ENCODE measurements at places on chromosomes 5 and 9. TPM values are rescaled to one million over a fixed set of nuclear protein-coding genes. Genes with fewer than 3 reads are reported as not detected.

- DNase-seq: peak; percentile 70
- no peak overlapping the region for H3K4me3 ChIP-seq
- no peaks in the 10 kb centered on the region for H3K4me1 ChIP-seq
- H3K27me3 ChIP-seq: no peaks in the 10 kb centered on the region
- H3K27ac ChIP-seq: no peak overlapping the region
- no peaks in the 10 kb centered on the region for H3K36me3 ChIP-seq
Measured at GRCh38 chr5:39080597-39081204, 6.5 kb upstream of the RICTOR start.

DNA sequence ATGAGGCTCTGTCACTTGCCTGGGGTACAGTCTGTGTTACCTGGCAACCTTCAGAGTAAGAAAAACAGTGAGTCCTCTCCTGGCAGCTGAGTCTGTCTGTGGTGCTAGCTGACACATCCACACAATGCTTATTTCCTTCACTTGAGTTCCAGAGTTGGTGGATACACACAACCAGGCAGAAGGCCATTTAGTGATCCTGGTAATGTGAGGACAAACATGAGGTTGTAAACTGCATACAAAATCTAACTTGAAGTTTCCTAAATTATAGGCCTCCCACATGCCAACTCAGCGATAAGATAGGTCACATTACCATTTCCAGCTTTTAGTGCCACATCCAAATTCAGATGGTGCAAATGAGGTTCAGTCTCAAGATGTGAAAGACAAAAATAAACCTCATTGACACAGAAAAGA, 125.5 kb downstream of the DCP2 start:
- no peak overlapping the region for H3K4me3 ChIP-seq
- no peak for DNase-seq
- H3K4me1 ChIP-seq: no peaks in the 10 kb centered on the region
- H3K36me3 ChIP-seq: peaks cover 4% of the 10 kb centered on the region

GRCh38 chr9:122219856-122220672, 8.7 kb downstream of the LHX6 start:
- no peak overlapping the region for H3K27ac ChIP-seq
- no peaks in the 10 kb centered on the region for H3K36me3 ChIP-seq
- peaks cover 39% of the 10 kb centered on the region for H3K27me3 ChIP-seq
- H3K4me1 ChIP-seq: no peaks in the 10 kb centered on the region

DNA sequence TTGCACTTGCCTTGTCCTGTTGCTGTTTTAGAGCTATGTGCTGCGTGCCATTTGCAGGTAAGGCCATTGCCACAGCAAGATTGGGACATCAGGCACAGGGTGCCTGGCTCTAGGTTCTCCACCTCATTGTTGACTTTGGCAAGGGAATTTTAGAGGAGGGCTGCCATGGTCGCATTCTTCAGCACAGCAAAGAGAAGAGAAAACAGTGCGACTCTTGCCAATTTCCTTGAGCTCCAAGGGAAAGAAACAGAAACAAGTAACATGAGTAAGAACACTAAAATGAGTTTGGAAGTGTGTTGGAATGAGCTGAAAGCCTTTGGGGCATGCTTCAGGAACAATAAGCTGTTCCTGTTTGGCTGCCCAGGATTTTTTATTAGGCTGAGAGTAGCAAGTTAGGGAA, 188.1 kb upstream of the IL12B start:
- H3K27me3 ChIP-seq: no peaks in the 10 kb centered on the region
- DNase-seq: no peak
- no peak overlapping the region for H3K27ac ChIP-seq
- H3K4me1 ChIP-seq: no peaks in the 10 kb centered on the region
- no peak overlapping the region for H3K4me3 ChIP-seq
- H3K36me3 ChIP-seq: no peaks in the 10 kb centered on the region

DNA sequence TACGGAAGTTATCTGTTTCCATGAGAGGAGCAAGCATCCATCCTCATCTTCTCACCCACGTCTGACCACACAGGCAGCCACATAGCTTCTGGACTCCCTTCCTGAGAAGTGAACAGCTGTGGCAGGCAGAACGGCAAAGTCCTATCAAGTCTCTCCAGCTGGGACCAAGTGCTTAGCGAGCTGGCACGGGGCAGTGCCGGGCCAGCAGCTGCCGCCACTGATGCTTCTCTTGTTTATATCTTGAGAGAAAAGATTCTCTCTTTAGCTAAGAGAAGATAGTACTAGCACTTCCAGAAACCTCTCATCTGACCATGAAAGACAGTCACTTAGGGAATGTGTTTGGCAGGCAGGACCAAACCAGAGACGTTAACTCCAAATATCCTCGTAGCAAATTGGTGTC, 37.2 kb downstream of the PLAC8L1 start:
- peak; percentile 57 for DNase-seq
- no peaks in the 10 kb centered on the region for H3K36me3 ChIP-seq
- no peak overlapping the region for H3K4me3 ChIP-seq
- H3K27ac ChIP-seq: peak overlapping the region; percentile 73
- peaks cover 66% of the 10 kb centered on the region for H3K4me1 ChIP-seq
- no peaks in the 10 kb centered on the region for H3K27me3 ChIP-seq

- H3K36me3 ChIP-seq: no peaks in the 10 kb centered on the region
- no peak for DNase-seq
- H3K27me3 ChIP-seq: no peaks in the 10 kb centered on the region
- H3K27ac ChIP-seq: no peak overlapping the region
Measured at GRCh38 chr5:53908757-53909156, 348.3 kb downstream of the NDUFS4 start.

GRCh38 chr5:156359476-156359875, 32.5 kb downstream of the SGCD start:
- H3K27ac ChIP-seq: no peak overlapping the region
- H3K4me1 ChIP-seq: no peaks in the 10 kb centered on the region

DNA sequence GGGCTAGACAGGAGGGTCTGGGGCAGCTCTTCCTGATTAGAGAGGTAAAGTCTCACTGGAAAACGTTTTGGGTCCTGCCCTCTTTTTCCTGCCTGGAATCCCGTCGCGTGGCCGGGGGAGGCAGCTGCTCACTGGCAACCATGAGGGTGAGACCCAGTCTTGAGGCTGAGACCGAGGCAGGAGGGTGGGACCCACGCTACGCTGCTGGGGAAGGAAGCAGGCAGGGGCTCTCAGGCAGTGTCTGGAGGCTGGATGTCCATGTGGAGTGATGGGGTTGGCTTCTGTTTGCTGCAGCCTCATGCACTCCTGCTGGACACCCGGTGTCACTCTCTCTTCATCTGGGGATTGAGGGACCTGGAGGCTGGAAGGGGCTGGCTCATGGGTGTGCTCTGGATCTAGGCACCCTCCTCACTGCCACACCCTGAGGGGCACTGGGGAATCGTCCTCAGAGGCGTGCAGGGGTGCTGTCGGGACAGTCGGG, 11.3 kb upstream of the SLC2A6 start:
- no peak overlapping the region for H3K27ac ChIP-seq
- H3K27me3 ChIP-seq: no peaks in the 10 kb centered on the region
- H3K36me3 ChIP-seq: no peaks in the 10 kb centered on the region
- no peaks in the 10 kb centered on the region for H3K4me1 ChIP-seq

- no peaks in the 10 kb centered on the region for H3K4me1 ChIP-seq
- no peak for DNase-seq
- no peak overlapping the region for H3K4me3 ChIP-seq
- H3K36me3 ChIP-seq: no peaks in the 10 kb centered on the region
Measured at GRCh38 chr5:77991084-77991483, 214.9 kb upstream of the TBCA start.

- H3K4me1 ChIP-seq: no peaks in the 10 kb centered on the region
- no peak overlapping the region for H3K4me3 ChIP-seq
- H3K36me3 ChIP-seq: peaks cover 73% of the 10 kb centered on the region
- DNase-seq: no peak
Measured at GRCh38 chr5:14471507-14471906, 110.1 kb upstream of the OTULINL start.

GRCh38 chr5:1409381-1410110, 35.7 kb downstream of the SLC6A3 start:
- H3K4me3 ChIP-seq: no peak overlapping the region
- H3K27ac ChIP-seq: no peak overlapping the region
- no peaks in the 10 kb centered on the region for H3K4me1 ChIP-seq
- DNase-seq: no peak
- no peaks in the 10 kb centered on the region for H3K27me3 ChIP-seq

DNA sequence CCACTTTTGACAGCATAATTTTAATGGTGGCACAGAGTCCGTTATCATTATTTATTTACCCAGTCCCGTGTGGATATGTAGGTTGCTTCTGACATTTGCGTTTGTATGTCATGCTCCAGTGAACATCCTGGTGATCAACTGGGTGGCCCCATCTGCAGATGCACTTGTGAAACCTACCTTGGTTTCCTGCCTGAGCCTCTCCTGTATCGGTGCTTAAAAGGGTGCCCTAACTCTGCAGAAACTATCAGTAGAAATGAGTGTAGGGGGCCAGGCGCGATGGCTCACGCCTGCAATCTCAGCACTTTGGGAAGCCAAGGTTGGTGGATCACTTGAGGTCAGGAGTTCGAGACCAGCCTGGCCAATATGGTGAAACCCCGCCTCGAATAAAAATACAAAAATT, 92.1 kb upstream of the IER5L start:
- H3K36me3 ChIP-seq: no peaks in the 10 kb centered on the region
- no peak for DNase-seq
- no peaks in the 10 kb centered on the region for H3K27me3 ChIP-seq
- no peak overlapping the region for H3K4me3 ChIP-seq

DNA sequence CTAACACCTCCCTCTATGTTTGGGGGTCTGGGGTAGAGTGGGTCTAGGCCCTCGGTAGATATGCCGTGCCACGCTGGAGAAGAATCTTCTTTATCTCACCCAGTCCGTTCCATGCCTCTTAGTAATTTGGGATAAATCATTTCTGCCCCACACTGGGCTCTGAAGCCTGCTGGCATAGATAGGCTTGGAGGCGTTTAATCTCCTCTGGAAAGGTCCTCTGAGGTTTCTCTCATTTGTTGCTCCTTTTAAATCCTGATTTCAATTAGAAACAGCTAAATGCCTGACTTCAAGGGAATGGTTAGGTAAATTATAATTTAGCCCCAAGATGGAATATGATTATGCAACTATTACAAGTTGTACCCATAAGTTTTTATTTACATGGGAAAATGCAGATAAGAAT, 57.8 kb upstream of the AKNA start:
- H3K27ac ChIP-seq: no peak overlapping the region
- H3K36me3 ChIP-seq: no peaks in the 10 kb centered on the region
- H3K27me3 ChIP-seq: no peaks in the 10 kb centered on the region

DNA sequence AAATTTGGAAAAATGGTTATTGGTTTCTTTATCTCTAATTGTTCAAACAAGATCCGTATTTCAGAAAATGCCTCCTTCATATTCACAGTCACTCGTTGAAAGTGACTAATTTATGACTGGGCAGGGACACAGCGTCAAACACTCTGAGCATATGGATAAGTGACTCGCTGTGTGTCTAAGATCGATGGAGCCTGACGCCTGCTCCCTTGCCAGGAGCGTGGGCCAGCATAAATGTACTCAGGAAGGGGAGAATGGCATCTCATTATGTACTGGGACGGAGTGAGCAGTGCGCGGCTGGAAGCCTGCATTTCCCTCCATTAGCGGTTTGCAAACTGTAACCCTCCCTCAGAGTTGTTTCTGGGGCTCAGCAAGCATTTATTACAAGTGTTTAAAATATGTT, 79.8 kb upstream of the CAST start:
- H3K4me1 ChIP-seq: no peaks in the 10 kb centered on the region
- no peaks in the 10 kb centered on the region for H3K27me3 ChIP-seq
- no peak overlapping the region for H3K27ac ChIP-seq
- H3K4me3 ChIP-seq: no peak overlapping the region

- no peaks in the 10 kb centered on the region for H3K4me1 ChIP-seq
- H3K36me3 ChIP-seq: no peaks in the 10 kb centered on the region
- no peaks in the 10 kb centered on the region for H3K27me3 ChIP-seq
- H3K27ac ChIP-seq: no peak overlapping the region
Measured at GRCh38 chr9:33619666-33620404, 95.8 kb downstream of the ANKRD18B start.

DNA sequence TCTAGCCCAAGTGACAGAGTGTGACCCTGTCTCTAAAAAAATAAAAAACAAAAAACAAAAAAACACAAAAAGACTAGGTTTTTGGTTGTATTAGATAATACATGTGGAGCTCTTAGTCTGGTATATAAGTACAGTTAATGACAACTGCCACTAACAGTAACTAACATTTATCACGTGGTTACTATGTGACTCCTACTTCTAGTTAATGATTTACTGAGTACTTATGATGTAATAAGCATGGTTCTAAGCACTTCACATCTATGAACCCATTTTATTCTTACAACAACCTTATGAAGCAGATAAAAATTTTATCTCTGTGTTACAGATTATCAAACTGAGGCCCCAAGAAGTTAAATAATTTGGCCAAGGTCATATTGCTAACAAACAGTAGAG, 6.1 kb upstream of the TMEFF1 start:
- H3K36me3 ChIP-seq: no peaks in the 10 kb centered on the region
- no peak overlapping the region for H3K27ac ChIP-seq
- no peak for DNase-seq
- no peak overlapping the region for H3K4me3 ChIP-seq
- peaks cover 5% of the 10 kb centered on the region for H3K4me1 ChIP-seq

DNA sequence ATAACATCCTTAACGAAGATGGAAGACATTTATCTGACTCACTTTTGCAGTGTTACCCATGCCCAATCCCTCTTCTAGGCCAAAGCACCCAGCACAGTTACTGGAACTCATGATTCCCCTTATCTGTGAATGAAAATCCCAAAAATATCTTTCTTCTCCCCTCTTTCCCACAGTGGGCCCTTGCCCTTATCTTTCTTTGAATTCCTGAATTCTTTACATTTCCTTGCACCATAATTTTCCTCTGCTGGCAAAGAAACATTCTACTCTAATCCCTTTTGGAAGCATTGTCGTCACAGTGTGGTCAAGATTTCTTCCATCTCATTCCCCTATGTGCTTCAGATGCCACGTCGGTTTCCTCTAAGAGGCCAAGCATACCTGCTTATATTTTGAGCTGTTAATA, 135.9 kb upstream of the LIFR start:
- no peak overlapping the region for H3K4me3 ChIP-seq
- H3K36me3 ChIP-seq: no peaks in the 10 kb centered on the region
- no peak for DNase-seq
- H3K4me1 ChIP-seq: no peaks in the 10 kb centered on the region
- no peak overlapping the region for H3K27ac ChIP-seq

DNA sequence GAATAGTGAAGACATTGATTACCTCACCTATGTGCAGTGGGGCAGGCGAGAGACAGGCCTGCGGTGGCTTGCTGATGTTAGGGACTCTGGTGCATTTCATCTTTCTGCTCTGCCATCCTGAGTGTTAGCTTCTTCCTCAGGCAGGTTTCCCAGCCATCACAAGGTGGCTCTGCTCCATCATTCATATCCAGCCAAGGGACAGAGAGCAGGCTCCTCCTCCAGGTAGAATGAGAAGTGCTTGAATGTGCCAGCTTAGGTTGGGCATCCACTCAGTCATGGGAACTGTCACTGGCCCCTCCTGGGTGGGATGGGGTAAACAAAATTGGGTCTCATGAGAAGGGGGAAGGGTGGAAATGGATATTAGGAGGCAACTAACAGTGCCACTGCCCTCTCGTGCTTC, 24.8 kb downstream of the GPR107 start:
- DNase-seq: no peak
- no peaks in the 10 kb centered on the region for H3K27me3 ChIP-seq
- peaks cover 70% of the 10 kb centered on the region for H3K36me3 ChIP-seq

GRCh38 chr5:13643196-13643595, 301.3 kb downstream of the DNAH5 start:
- no peak overlapping the region for H3K4me3 ChIP-seq
- no peaks in the 10 kb centered on the region for H3K36me3 ChIP-seq
- H3K27me3 ChIP-seq: no peaks in the 10 kb centered on the region
- no peak for DNase-seq
- no peak overlapping the region for H3K27ac ChIP-seq

Gene TMEM232
- 1.1 TPM for total RNA-seq

Gene DNM1
- total RNA-seq: 3.9 TPM

Gene HSPB3
- 338 TPM for total RNA-seq

Gene MEIKIN
- not detected for total RNA-seq

Gene TCF7
- total RNA-seq: 1.7 TPM
